ENCODE measurements at places on chromosomes 7 and 10. TPM values are rescaled to one million over a fixed set of nuclear protein-coding genes. Genes with fewer than 3 reads are reported as not detected.
A peak's percentile ranks its signal among the peaks of the same experiment; 100 is the strongest.

GRCh38 chr7:29924684-29925083 is 64.9 kb downstream of the SCRN1 start:
- no peak for DNase-seq

SFXN4 gene
- total RNA-seq: 33.2 TPM

DGKI gene
- total RNA-seq: 3.0 TPM

FAM24B gene
- not detected for total RNA-seq

- DNase-seq: no peak
These were observed 6.7 kb downstream of the NRP1 start for GRCh38 chr10:33327751-33328150.

DNA sequence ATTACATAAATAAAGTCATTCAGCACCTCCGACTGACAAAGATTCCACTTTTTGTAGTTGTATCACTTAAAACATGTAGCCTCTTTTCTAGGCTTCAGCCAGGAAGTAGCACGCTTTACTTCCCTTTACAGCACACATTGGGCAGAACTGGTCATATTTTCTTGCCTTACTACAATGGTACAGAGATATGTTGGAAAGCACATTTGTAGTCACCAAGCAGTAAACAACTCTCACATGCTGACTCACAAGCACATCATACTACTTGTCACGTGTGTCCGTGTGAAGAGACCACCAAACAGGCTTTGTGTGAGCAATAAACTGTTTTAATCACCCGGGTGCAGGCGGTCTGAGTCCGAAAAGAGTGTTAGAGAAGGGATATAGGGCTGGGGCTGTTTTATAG is 1071.8 kb downstream of the DNAJB9 start:
- DNase-seq: no peak

DNA sequence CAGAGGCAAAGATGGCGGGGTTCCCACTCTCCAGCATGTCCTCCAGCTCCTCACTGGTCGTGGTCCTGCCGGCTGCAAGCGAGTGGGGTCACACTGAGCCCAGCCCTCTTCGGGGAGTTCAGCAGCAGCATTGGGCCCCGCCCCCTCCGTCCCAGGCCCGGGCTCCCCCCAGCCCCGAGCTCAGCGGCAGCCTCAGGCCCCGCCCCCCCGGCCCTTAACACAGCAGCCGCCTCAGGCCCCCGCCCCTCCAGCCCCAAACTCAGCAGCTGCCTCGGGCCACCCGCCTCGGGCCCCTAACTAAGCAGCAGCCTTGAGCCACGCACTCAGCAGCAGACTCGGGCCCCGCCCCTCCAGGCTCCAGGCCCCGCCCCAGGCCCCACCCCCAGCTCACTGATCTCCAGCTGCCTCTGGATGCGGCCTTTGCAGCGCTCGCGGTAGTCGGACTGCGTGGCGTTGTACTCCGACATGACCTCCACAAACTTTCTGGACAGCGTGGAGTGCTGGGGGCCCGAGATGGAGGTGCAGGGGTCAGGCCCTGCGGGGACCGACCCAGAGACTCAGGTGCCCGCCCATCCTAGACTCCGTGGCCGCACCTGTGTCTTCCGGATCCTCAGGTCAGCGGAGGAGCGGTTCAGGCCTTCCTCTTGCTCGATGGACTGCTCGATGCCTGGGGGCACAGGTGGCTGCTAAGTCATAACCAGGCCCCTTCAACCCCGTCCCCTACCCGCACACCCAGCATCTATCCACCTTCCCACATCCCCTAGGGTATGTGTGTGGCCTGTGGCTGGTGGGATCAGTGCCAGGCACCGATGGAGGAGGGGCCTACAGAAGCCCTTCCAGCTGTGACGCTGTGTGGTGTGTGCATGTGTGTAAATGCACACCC is 15.5 kb downstream of the STX1A start:
- DNase-seq: peak; percentile 47

CYP3A4 gene
- not detected for total RNA-seq

DNA sequence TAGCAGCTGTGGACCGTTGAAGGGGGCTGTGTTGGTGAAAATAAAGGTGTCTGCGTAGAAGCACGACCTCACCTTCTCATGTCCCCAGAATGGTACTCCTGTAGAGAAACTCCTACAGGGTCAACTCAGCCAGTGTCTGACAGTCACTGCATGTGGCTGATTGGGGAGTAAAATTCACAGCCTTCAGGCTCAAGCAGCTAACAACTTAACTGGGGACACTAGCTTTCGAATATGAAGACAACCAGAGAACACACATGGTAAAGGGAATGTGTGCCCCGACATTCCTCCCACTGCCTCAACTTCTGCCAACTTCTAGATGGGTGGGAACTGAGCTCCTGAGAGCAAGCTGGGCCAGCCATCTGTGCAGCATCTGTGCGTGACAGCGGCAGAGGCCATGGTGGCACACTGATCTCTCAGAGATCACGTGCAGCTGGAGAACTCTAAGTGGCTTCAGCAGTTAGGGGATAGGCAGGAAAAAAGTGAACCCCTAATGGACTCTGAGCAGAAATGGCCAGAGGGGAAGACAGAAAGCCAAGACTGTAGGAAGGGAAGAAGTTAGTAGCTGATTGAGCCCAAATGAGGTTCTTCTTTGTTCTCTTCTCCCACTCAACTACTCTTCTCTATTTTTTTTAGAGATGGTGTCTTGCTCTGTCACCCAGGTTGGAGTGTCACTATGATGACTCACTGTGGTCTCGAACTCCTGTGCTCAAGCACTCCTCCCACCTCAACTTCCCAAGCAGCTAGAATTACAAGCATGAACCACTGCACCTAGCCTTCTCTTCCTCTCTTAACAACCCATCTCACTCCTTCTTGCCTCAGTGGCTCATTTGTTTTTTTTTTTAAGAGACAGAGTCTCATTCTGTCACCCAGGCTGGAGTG is 280.8 kb downstream of the ZEB1 start:
- DNase-seq: no peak

ZNF273 gene
- 4.2 TPM for total RNA-seq

THSD7A gene
- total RNA-seq: 5.2 TPM

TMEM243 gene
- total RNA-seq: 1.8 TPM

GRCh38 chr7:52260046-52260665 is 775.3 kb upstream of the POM121L12 start:
- no peak for DNase-seq

DNA sequence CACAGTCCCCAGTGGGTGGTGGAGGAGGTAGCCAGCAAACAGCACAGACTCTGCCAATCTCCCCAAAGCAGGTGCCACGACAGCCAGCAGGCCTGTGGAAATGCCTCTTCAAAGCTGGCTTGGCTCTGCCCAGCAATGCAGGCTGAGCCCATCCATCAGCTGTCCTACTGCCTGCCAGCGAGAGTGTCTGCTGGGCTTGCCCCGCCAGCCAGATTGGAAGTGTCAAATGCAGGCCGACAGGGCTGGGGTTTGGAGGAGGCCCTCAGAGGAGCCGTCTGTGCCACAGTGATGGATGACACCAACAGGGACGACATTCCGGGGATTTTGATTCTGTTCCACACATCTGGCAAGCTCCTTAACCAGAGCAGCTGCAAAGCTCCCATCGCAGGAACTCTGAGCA is 16.7 kb downstream of the HABP2 start:
- no peak for DNase-seq

DNA sequence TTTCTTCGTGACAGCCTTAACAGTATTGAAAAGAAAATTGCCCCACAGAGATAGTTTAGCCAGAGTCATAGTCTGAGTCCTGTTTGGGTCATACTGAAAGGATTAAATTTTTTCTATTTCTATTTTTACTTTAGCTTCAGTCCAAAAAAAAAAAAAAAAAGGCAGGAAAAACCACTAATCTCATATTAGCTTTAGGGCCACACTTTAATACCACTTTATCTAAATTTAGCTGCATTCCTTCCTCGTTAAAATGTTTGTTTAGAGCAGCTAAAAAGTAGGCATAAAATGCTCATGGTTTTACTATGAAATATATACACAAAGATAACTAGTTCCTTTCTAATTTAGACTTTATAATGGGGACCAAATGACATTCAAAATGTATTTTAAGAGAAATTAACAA is 216.5 kb upstream of the TMEM196 start:
- DNase-seq: no peak

GRCh38 chr10:62336404-62336803 is 37.8 kb upstream of the ZNF365 start:
- no peak for DNase-seq

DNA sequence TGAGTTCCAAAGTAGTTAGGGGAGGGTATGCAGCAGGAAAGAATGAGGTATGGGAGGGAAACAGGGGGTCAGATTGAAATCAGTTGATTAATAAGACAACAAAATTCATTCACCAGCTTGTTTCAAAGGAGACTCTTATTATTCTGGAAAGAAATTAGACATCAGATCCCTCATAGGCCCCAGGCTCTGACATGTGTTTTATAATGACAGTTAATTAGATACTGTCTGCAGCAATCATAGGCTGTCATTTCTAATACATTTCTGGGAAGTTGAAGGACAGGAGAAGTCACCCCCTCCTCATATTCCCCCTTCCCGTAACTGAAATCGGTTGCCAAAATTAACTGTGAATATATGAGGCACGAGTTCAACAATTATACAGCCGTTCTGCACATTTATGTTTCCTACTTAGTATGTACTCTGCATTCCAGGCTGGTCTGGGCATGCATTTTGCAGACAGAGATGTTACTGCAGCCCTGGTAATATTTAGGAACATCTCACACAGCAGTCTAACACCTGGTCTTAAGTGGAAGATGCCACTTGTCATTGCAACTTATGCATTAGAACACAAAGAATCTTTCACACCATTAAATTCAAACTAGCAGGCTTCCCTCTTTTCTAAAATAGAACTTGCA is 355.2 kb upstream of the LRGUK start:
- no peak for DNase-seq
